ENCODE measurements at places on chromosomes 12 and 14.
A peak's percentile ranks its signal among the peaks of the same experiment; 100 is the strongest.

GRCh38 chr14:51619561-51619960, 32.1 kb upstream of the FRMD6 start:
- no peak for DNase-seq

GRCh38 chr12:120579179-120579578, 2.0 kb downstream of the POP5 start:
- DNase-seq, result no peak

DNA sequence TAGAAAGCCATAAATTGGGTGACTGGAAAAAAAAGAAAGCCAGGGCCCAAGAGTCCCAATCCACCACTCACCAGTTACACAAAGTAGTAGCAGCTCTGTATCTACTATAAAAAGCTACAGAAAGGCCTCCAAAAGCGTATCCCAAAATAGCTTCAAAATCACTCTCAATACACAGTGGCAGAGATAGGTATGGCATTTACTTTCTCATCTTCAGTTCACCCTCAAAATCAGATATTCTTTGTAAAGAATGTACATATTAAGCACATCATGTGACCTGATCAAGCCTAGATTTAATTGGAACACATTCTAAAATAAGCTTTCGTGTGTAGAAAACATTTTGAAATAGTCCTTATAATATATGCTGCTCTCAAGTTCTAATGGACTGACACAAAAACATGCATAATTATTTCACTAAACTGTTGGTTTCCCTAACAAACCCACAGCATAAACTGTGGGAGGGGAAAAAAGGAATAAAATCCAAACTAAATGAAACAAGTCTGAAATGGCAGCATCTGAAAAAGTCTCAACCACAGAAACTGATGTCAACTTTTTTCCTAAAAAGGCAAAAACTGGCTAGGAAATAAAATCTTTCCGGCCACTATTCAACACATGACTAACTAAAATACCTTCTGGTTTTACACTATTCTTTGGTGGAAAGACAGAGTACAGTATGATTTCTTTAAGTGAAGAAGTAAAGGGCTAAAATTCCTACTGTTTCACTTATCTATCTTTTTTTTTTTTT, 25.9 kb downstream of the UBE2N start:
- DNase-seq, result peak; percentile 56

GRCh38 chr12:68521321-68521839, 89.3 kb upstream of the RAP1B start:
- no peak for DNase-seq

DNA sequence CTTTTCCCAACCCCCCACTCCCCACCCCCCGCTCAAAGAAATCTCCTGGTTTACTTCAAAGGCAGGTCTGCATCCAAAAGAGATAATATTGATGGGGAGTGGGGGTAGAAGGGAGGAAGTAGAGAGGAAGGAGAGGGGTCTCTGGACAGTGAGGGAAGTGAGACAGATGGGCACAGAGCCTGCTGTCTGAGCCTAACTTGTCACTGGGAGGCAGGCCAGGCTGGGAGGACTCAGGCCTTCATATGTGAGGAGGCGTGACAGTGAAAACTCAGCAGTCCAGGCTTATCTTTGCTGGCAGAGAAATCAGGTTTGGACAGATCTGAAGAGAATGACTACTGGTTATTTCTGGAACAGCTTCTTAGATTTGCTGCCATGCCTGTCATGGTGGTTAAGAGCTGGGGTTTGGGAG, 192.3 kb downstream of the NUAK1 start:
- no peak for DNase-seq

GRCh38 chr12:110561471-110562201, 21.5 kb downstream of the PPTC7 start:
- no peak for DNase-seq

DNA sequence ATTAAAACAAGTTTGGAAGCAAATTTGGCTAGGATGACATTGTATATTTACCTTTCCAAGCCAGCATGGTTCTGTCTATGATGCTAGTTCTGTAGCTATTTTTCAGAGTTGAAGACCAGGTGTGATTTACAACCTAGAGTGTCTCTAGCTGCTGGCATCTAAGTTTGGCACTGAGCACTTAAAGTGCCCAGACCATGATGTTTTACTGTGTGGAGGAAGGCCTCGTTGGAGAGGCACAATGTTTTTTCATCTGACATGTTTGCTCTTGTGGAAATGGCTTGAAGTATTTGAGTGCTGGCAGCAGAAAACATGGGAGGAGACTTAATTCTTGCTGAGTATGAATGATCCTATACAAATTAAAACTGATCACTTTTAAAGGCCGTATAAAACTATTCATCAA, 13.0 kb upstream of the C12orf71 start:
- DNase-seq, result no peak

- DNase-seq, result no peak
Measured at GRCh38 chr12:91920741-91921140, 224.9 kb downstream of the BTG1 start.

DNA sequence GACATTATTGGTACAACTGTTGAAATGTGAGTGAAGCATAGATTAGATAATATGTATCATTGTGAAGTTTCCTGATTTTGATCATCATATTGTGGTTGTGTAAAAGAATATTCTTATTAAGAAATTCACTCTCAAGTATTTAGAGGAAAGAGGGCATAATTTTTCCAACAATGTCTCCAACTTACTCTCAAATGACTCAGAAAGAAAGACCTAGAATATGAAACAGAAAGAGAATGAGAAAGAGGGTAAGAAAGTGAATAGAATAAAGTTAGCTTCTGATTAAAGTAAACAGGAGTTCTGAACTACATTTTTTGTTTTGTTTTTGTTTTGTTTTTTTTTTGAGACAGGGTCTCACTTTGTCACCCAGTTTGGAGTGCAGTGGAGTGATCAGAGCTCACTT, 123.0 kb downstream of the CPNE8 start:
- no peak for DNase-seq

Data from activated CD4-positive, alpha-beta T cell treated with anti-CD3 and anti-CD28 coated beads, Interleukin-2, amount 10 ng/mL, durations not matched to agents 24 days and 14 days (primary cell).